ENCODE measurements at places on chromosomes 4 and X.

- no peak for DNase-seq
These were observed 270.1 kb upstream of the INTU start for GRCh38 chr4:127362686-127363085.

- no peak for DNase-seq
These were observed 145.0 kb upstream of the DGKK start for GRCh38 chrX:50615570-50616158.

DNA sequence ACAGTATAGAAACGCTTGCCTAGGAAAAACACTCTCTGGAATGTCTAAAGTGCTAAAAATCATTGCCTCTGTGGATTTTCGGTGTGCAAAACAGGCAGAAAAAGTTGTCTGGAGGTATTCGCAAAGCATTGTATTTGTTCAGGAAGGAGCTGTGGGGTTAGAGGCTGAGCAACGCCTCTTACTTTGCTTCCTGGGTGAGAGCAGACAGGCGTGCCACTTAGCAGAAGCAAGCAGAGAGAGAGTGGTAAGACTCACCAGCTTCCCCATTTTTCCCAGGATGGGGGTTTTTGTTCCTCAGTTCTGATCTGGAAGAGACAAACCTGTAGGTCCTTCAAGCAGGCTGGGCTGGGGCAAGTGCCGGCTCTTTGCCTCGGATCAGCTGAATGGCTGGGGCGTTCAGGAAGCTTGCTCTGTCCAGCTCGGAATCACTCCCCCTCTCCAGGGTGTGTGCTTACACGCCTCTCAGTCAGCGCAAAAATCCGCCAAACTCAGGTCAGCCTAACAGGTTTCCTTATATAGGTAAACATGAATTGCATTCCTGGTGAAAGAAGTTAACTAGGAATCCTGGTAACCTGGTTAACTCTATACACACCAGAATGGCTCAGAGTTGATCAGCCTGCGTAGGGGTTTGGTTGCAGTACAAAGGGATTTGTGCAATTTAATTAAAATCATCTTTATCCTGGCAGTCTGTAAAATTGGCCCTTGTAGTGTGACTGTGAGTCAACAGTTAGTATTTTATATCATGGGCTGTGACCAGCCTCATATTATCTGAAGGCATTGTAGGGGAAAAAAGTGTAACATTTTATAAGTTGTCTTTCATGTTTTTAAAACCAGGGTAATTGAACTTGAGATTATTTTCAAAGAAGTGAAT, 213.1 kb upstream of the MID1 start:
- no peak for DNase-seq

DNA sequence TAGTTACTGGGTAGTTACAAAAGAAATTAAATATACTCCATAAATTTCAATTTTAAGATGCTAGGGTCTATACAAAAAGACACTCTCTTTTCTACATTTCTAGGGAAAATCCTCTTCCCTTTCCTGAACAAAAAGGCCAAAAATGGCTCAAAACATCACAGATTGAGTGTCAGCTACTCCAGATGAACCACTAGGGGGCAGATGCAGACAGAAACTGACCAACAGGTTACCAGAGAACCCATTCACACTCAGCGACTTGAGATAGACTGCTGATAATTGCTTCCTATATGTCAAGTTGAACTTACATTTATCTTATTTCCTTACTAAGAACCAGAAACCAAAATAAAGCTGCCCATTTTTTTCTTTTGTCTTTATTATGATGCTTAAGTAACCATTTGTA, 83.4 kb upstream of the MID1IP1 start:
- no peak for DNase-seq

DNA sequence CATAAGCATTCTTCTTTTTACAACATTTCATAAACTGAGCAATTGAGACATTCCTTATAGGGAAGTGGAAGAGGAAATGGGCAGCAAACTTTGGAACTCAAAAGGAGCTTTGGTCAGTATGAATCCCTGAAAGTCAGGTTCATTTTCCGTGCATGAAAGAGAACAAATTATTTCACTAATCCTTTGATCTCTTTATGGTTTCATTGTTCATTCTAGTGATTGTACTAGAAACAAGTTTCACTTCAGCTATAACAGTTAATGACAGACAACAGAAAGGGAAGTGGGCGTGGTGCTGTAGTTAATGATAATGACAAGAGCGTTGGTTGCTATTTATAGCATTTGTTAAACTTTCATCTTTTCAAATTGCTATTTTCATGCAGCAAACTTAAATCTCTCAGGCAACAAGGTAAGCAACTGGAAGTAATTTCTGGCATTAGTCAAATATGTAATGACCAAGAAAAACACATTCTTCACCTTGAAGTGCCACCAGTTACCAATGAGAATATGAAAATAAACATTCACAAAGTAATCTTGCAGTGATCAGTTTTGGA, 98.4 kb downstream of the AREG start:
- no peak for DNase-seq

Measured in activated CD4-positive, alpha-beta memory T cell treated with anti-CD3 and anti-CD28 coated beads for 36 hours (primary cell).